ENCODE measurements at places on chromosomes 4 and X.

DNA sequence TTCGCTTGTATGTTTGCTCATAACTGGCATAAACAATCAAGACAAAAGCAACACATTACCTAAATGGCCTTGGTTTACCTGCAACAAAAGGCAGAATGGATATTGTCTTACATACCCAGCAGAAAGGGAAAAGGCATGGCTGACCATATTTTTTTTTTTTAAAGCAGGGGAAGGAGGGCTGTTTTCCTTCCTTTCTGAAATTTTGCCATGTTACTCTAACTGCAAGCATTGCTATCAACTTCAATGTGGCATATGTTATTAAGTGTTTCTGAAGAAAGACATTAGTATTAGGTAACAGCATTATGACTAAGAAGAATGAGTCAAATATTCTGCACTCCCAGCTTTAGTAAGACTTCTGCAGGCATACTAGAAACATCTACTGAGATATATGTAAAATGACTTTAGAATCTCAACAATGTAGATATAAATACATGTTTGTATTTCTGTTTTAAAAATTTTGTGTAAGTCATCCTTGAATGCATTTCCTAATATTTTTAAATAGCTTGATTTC is 512.6 kb upstream of the FAM241A start:
- DNase-seq: no peak

DNA sequence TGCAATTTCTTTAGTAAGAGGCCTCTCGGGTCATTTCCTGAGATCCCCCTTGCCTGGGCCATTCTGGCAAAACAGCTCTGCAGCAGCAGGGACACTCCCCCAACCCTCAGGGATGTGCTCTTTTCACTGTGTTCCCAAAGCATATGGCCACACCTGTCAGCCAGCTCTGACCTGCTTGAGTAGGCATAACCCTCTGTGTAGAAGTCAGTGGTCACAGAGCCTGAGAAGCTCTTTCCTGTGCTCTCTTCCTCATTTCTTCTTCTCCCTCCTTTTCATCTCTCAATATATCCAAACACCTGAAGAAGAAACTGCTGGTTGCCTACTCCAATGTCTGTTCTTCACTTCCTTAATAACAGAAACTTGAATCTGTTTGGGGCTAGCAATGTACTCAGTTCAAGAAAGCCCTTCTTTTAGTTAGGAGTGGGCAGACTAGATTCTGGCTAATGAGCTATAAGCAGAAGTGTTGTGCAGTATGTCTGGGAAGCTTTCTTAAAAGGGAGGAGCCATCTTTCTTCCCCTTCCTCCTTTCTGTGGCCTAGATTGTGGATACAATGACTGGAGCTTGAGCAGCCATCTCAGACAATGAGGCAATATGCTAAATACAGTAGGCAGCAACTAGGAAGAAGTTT is 73.3 kb downstream of the PRPS1 start:
- DNase-seq: no peak

GRCh38 chr4:6887591-6888371 is 21.8 kb upstream of the TBC1D14 start:
- no peak for DNase-seq

DNA sequence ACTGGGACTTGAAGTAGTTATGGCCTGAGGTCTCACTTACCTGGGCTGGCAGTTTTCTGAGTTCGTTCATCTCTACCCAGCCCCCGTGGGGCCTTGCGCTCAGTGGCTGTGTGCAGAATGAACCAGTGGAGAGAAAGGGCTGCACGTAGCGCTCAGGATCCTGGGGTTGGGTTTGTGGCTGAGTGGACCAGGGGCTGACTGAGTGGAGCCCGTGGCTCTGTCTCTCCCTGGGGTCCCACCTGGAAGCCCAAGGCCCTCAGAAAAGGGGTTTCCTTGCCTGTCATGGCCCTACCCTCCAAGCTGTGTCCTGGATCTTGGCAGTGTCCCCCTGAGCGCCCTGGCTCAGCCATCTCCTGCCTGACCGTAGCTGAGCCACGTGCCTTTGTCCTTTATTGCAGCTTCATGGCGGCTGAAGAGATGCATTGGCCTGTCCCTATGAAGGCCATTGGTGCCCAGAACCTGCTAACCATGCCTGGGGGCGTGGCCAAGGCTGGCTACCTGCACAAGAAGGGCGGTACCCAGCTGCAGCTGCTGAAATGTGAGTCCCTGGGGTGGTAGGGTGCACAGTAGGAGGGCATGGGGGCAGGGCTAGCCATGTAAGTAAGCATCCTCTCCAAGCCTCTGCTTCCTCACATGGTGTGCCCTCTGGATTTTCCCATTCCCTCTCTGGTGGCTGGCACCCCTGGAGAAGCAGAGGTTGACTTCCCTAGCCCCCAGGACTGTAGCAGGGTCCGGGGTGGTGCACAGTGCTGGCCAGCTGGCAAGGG is 23.2 kb upstream of the ADD1 start:
- no peak for DNase-seq

DNA sequence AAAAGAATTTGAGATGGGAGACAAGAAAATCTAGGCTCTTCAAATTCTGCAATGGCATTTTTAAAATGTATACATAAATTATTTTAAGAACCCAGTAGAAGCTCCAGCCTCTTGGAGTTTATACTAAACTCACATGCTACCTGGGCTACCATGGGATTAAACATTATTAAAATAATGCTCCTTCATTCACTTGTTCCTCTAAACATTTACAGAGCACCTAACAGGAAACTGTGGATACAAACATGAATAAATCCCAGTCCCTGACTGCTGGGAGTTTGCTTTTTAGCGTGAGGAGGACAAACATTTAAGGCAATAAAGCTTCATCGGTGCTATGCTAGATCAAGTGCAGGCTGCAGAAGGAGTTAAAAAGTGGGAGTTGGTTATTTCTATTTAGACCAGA is 5.4 kb upstream of the SPP1 start:
- DNase-seq: no peak

- no peak for DNase-seq
Measured at GRCh38 chrX:68584221-68584620, 63.2 kb upstream of the STARD8 start.

GRCh38 chrX:38342853-38343778 is 9.3 kb upstream of the OTC start:
- no peak for DNase-seq

- no peak for DNase-seq
Measured at GRCh38 chrX:12080265-12080664, 58.0 kb upstream of the FRMPD4 start.

DNA sequence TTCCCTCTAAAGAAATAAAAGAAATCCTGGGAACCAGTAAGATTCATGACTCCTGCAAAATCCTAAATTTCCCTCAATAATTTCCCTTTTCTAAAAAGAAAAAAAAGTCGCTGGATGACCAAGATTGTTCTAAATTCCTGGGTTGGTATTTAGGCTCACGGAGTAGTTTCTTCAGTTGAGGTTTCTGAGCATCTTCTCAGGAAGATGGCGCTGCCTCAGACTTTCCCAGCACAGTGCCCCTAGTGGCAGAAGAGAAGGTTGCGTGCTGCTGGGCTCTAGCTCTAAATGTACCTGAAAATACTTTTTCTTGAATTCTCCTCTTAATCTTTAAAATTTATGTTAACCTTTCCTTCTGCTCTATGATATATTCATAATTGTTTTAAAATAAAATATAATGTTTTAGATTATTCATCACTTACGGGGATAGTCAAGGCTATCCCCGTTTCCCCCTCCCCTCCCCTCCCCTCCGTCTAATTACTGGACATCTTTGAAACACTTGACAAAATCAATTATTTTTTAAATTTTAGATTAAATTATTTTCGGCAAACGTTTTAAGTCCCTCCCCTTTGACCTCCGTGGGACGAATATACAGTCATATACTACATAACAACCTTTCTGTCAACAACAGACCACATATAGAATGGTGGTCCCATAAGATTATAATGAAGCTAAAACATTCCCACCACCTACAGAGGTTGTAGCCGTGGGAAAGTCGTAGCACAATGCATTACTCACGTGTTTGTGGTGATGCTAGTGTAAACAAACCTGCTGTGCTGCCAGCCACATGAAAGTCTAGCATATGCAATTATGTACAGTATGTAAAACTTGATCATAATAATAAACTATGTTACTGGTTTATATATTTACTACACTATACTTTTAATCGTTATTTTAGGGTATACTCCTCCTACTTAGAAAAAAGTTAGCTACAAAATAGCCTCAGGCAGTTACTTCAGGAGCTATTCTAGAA is 41.0 kb upstream of the GATB start:
- DNase-seq: no peak

GRCh38 chr4:1792832-1793495 is at the start of gene FGFR3:
TSS of gene FGFR3 (plus strand) at chr4:1793293. CDS start at chr4:1793935, 642 bp downstream.
- DNase-seq: peak; percentile 65

All from muscle of back (tissue), 13 donors.